ENCODE measurements at places on chromosomes 12 and 14. TPM values are rescaled to one million over a fixed set of nuclear protein-coding genes. Genes with fewer than 3 reads are reported as not detected.

The MORN3 gene
- total RNA-seq = 1.6 TPM

The RIMBP2 gene
- total RNA-seq = 14.5 TPM

The CYP46A1 gene
- total RNA-seq = 6.1 TPM

The TDRD9 gene
- total RNA-seq = 2.4 TPM

The AJUBA gene
- 7.4 TPM for total RNA-seq

DNA sequence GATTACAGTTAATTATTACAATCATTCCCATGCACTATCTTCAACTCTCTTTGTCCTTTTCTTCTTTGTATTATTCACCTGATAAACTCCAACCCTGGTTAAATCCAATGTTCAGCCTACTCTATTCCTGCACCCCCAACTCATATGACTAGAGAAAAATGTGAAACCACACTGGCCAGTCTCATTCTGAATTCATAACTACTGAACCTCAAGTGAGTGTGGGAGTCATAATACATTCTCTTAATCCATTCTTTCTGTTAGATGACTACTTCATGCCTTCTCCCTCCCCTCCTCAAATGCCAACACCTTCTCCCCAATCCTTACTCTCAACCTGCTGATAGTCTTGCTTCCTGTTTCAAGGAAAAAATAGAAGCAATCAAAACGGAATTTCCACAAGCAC is 22.3 kb upstream of the ITPR2 start:
- no peak for DNase-seq

DNA sequence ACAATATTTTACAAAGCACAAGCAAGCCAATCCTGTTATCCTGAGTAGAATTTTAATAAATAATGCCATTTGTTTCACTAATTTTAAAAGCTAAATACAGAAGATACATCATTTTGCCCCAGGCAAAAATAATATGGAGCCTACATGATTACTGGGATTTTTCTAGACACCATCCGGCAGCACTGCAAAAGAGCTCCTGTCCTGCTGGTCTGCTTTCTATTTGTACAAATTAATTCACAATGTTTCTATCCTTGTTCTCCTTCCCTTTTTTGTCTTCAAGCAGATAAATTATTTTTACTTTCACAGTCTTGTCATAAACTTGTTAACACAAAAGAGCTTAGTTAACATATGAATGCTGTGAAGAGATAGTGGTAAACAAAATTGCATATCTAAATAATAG is 4.6 kb downstream of the SIX1 start:
- DNase-seq = no peak

DNA sequence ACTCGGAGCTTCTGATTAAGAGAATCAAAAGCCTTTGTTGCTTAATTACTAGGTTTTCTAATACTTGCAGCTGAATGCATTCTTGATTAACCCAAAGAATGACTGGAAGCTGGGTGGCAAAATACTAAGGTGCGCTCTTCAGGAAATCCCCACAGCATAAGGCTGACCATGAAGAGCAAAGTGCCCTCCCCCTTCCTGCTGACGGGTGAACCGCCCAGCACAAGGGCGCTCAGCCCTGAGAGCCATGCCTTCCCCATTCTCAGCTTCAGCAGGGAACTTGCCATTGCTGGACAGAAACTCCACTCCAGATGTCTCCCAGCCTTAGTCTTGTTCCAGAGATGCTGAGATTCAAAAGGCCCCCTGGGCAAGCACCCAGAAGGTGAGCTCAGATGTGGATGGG is 27.2 kb upstream of the FBRSL1 start:
- no peak for DNase-seq

DNA sequence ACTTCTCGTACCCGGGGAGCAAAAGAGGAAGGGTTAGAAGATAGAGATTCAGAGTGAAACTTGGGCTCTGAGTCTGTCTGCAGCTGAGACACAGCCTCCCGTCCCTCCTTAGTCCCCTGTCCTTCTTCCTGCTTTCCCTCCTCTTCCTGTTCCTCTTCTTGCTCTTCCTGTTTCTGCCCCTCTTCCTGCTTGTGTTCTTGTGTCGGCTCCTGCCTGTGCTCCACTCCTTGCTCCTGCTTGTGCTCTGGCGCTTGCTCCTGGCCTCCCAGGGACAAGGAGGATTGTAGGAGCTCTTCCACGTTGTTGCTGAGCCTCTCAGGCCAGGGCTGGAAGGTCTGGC is 3.0 kb downstream of the ACRBP start:
- DNase-seq = no peak

GRCh38 chr14:60171690-60172089 is 6.5 kb upstream of the DHRS7 start:
- no peak for DNase-seq

DNA sequence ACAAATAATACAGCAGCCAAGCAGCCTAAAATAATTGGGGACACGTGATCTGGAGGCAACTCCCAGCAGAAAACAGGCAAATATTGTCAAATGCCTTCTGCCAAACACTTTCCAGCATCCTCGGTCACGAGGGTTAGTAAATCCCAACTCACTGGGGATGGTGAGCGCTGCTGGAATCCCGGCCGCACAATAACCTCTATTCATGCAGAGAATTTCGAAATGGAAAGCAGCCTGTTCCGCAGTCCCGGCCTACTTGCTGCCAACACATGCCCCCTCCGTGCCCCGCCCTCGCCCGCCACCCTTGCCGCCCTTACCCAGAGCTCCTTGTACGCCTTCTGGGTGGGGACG is 62.2 kb downstream of the RFX4 start:
- peak; percentile 31 for DNase-seq

DNA sequence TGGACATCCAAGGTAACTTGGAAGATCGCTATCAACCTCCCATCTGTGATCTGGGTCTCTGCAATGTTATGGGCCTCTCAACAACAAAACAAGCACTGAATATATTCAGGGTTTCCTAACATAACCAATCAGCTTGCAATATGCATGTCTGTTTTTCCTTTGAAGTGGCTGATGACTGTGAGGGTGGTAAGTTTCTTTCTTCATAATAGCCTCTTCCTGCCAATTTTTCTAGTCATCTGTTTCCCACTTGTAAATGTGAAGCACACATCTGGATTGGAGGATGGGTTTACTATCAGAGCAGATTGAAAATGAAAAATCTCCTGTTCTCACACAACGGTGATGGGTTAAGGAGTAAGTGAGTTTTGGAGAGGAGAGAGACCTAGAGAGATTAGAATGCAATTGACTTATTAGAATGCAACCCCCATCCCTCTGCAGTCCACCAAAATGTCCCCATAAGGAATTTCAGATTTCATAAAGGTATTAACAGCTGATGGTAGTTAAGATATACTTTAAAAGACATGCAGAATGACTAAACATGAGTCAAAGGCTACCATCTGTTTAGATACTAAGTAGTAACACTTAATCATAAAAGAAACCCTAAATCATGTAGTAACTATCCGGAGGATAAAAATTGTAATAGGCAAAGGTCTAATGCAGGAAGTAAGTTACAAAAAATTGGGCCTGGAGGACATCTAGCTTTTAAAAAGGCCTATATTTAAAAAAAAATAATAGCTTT is 58.4 kb upstream of the SAV1 start:
- DNase-seq = no peak

GRCh38 chr12:77058740-77059139 is 6.6 kb downstream of the E2F7 start:
- no peak for DNase-seq

GRCh38 chr14:87312169-87312893 is 680.7 kb downstream of the GALC start:
- no peak for DNase-seq

DNA sequence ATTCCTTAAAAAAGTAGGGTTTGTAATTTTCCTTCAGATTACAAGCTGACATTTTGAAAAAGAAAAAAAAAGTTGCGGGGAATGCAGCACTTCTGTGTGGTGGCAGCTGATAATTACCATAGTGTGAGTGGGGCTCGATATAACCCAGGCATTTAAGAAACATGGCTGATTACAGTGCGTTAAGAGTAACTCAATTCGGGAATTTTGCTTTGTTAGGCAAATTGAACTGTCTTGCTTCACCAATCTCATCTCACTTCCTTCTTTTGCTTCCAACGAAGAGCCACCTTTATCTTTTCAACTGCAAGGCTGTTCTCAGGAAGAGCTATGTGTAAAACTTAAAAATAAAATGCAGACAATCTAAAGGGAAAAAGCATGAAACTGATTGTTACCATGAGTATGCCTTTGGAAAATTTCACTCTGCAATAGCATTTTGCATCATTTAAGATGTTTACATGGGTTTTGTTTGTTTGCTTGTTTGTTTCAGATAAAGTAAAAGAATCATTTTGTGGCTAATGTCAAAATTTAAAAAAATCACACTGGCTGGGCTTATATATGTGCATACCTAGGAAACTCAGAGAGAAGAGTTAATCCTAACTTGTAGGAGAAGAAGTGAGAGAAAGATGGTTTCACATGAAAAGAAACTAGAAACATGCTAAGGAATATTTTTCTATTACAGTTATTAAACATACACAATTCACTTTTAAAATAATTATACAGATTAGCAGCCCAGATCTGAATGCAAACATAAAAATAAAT is 295.9 kb upstream of the ATP2B1 start:
- DNase-seq = no peak

- DNase-seq = no peak
Measured at GRCh38 chr14:70934502-70935134, 27.4 kb downstream of the PCNX1 start.

DNA sequence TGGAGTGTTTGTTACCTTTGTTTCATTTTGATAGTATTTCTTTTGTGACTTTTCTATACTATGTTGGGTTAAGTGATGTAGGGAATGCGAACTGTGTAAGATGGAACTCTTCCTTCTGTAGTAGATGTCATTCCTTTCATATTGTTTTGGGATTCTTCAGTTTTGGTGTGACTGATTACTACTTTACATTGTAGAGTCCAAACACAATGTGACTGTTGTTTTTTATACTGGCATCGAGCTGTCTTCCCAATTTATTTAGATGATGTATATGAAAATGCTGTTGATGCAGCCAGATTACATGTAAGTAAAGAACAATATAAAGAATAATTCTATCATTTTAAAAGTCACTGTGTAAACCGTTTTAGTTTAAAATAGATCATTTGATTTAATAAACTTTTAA is 34.7 kb downstream of the WASHC4 start:
- DNase-seq = no peak

DNA sequence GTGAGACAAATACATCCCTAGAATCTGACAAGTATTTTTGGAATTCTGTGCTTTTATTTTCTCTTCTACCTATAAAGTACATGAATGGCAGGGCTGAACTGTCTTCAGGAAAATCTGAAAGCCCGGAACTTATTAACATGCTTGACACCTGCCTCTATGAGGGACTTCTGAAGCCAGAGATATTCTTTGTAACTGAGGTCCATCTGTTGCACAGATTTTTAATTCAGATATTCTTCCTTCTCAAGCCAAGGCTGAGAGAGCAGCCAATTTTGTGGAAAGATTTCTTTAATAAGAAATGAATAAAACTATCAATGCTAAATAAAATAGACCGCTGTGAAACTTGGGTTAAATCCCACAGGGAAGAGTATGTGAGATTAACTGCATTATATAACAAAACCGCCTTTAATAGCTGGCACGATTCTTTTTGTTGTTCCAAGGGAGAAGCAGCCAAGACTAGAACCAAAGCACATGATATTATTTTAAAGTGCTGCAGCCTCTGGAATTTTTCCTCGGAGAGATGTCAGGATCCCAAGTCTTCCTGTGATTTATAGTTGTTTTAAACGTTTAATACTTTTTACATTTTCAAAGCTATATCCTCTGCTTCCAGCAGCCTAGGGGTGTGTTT is 148.9 kb downstream of the CRADD start:
- DNase-seq = peak; percentile 43

DNA sequence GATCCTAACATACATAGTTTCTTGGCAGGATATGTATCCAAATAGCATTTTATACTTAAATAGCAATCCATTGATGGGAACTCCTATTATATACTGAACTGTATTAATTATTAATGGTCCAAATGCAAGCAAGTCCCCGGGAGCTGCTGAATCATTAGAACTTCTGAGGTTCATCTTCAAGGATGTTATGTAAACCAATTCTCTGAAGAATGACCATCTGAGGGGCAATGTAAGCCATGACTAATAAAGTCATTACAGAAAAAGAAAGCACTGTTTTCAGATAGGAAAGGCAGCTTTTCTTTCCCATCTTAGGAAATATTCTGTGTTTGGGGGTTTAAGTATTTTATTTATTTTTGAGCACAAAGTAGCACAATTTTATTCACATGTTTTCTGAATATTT is 166.1 kb upstream of the SLC16A7 start:
- DNase-seq = no peak
